ENCODE measurements at places on chromosomes 2 and 18.

DNA sequence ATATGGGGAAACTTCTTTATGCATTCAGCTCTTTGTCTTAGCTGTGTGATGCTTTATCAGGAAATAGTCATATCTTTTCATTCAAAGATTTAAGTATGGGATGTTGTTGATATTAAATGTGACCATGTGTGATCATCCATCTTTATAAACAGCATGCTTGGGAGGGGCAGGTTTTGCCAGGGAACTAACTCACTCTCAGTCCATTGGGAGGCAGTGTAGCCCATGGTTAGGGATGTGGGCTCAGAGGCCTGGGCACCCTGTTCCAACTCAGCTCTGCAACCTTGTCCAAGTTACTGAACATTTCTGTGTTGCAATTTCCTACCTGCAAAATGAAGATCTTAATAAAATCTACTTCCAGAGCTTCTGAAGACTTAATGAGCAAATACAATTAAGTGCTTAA lies 92.0 kb upstream of the BCL2L11 start:
- DNase-seq: peak; percentile 46

GRCh38 chr2:52429740-52430139 lies 1337.9 kb upstream of the CHAC2 start:
- DNase-seq: no peak

- DNase-seq: no peak
Measured at GRCh38 chr2:27256855-27257454, 5.9 kb downstream of the SLC30A3 start.

DNA sequence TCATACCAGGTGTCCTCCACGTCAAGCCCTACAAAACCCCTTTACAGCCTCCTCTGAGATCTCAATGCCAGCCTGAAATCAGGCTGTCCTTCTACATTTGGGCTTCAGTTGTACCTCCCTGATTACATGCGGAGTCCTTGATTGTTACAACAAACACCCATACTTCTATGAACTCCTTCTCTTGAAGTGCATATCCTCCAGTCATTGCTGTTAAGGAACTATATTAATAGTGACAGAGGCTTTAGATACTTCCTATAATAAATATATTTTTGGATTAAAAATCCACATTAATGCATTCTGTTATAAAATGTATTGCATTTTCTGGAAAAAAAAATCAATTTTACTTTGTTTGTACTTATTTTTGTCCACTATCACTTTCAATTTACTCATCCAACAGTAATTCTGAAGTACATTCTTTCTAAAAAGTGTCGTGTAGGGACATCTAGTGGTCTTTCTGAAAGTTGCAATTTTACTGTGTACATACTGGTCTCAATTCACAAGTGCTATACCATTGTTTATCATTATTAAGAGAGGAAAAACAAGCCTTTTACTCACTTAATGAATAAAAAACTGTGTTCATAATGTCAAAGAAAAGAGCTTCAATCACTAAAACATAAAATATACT lies 316.4 kb downstream of the DSEL start:
- DNase-seq: peak; percentile 13

GRCh38 chr2:64327510-64328414 lies 126.2 kb upstream of the LGALSL start:
- DNase-seq: peak; percentile 43

DNA sequence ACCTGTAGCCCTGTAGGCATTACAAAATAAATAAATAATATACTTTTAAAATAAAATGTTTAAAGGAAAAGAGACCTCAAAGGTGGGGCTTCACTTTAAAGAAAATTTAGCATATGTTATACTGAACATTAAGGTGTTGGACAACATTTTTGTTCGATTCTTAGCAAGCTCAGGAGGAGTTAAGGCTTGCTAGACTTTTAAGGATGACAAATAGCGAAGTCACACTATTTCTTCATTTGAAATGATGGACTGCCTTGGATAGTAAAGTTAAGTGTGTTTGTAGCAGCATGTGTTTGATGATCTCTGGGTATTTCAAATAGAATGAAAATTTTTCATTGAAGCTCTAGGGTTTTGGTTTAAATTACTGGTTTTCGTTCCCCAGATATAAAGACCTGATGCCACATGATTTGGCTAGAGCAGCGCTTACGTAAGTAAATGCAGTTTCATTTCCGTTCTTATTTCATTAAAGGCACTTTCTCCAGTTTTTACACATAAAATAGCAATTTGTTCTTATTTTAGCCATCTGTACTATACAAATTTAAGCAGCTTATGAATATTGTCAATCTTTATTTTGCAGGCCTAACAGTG lies 24.9 kb downstream of the HADHB start:
- no peak for DNase-seq

- no peak for DNase-seq
Measured at GRCh38 chr2:142954493-142954892, 77.0 kb downstream of the KYNU start.

- DNase-seq: no peak
Measured at GRCh38 chr2:235267251-235267650, 226.6 kb upstream of the AGAP1 start.

GRCh38 chr2:69065735-69066336 lies 52.9 kb downstream of the ANTXR1 start:
- no peak for DNase-seq

DNA sequence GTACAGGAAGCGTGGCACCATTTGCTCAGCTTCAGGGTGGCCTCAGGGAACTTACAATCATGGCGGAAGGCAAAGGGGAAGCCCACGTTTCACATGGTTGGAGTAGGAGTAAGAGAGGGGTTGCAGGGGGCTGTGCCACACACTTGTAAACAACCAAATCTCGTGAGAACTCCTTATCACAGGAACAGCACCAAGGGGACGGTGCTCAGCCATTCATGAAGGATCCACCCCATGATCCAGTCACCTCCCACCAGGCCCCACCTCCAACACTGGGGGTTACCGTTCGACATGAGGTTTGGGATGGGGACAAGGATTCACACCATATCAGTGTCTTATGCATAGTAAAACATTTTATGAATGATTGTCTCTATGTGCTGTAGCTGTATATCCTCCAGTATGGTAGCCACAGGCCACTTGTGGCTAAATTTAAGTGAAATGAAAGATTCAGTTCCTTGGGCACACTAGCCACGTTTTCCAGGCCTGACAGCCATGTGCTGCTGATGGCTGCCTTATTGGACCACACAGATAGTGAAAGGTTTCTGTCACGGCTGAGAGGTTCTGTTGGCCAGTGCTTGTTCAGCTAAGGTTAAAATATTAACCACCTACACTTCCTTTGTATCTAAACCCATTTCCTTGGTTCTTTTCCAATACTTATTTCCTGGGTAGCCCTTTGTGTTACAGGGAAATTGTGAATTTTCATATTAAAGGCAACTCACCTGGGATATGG lies 77.3 kb downstream of the AGAP1 start:
- no peak for DNase-seq

DNA sequence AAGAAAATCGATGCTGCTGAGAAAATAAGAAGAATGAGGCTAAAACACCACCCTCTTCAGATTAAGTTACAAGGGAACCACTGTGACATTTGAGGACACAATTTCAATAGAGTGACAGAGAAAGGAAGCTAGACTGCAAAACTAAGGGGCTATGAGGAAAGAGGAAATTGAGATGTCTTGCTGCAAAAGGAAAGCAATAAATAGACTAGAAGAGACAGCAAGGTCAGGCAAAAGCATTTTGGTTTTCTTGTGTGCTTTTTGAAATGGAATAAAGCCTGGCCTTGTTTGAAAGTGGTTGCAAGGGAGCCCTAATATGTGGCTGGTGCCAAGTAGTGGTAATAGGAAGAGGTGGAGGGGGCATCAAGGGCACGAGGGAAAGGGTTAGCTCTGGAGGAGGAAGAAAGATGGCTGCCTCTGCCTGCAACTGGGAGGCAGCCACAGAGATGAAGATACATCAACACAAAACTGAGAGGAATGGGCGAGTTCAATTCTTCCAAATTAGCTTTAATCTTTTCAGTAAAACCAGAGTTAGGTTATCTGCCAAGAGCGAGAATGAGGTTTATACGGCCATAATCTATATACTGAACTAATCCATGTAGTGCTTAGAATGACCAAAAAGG lies 1.2 kb upstream of the MRO start:
- no peak for DNase-seq

GRCh38 chr18:23609390-23610023 lies 23.2 kb upstream of the NPC1 start:
- DNase-seq: no peak

DNA sequence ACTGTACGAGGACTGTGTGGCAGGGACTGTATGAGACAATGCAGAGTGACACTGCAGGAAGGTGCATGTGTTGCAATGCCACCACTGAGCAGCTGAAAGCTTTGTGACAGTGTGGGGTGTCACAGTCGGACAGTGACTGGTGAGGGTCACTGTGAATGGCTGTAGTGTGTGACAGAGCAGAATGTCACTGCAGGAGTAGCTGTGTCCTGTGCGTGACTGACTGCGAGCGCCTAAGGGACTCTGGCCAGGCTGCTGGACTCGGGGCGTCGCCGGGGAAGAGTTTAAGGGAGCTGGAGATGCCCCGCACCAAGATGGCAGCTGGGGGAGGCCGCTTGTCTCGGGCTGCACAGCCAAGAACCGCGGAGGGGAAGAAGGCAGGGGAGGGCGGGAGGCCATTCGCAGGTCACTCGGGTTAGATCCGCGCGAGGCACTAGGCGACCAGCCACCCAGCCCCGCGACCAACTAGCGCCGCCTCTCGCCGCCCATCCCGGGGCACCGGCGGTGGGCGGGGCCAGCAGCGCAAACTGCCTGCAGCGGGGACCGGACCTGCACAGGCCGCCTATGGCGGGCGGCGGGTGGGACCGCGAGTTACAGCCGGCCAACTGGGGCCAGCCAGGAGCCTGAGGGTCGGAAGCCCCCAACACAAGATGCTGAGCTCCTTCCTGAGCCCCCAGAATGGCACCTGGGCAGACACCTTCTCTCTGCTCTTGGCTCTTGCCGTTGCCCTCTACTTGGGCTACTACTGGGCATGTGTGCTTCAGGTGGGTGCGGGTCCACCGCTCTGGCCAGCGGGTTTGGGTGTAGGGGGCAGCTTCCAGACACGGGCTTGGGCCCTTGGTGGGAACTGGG lies at the start of gene ABHD1:
TSS of gene ABHD1 (plus strand) at position 514 of the 849 bp plus-strand sequence. CDS start at position 648, 134 bp downstream.
- peak; percentile 57 for DNase-seq

- no peak for DNase-seq
Measured at GRCh38 chr2:102116630-102117471, 25.7 kb upstream of the IL1R1 start.

- no peak for DNase-seq
Measured at GRCh38 chr2:24272907-24273306, 87.4 kb downstream of the ITSN2 start.

DNA sequence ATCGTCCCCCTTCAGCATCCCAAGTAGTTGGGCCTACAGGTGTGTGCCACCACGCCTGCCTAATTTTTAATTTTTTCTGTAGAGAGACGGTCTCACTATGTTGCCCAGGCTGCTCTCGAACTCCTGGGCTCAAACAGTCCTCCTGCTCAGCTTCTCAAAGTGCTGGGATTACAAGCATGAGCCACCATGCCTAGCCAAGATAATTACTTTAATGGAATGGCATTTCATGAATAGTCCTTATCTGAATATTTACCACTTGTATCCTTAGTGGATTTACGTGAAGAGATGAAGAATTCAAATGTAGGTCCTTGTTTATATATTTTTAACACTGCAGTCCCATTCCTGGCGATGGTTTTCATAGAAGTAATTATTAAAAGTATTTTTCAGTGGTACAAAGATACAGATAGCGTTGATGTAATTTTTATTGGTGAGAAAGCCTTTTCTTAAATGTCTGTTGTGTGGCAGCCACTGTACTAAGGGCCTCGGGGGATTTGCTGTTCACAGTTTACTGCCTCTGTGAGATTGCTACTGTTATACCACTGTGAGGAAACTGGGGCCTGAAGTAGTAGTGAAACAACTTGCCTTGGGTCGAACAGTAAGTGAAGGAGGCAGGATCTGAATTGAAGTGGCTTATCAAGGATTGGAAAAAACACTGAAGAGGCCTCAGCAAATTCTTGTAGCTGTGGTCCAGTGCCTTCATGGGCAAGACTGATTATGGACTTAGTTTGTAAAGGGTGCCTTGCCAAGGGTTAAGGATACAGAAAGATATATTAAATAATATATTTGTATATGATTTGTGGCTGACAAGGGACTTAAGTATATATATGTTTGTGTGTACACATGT lies 151.2 kb downstream of the PRPF40A start:
- DNase-seq: no peak

- no peak for DNase-seq
Measured at GRCh38 chr2:42030200-42030759, 17.5 kb upstream of the PKDCC start.

DNA sequence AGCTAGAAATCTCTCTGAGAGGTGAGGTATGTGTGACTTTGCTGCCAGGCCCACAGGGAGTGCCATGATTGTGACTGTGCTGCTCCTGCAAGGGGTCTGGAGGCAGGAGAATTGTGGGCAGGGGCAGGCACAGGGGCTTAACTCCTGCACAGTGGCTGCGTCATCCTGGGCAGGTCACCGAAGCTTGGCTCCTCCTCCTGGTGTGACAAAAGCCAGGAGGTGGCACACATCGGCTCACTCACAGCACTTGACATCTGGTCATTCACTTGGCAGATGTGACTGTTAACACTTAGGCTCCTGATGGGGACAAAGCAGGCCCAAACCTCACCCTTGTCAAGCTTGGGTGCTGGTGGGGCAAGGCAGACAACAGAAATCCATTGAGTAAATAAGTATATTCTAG lies 36.4 kb upstream of the GLI2 start:
- DNase-seq: no peak

GRCh38 chr2:189421644-189422043 lies 19.6 kb upstream of the WDR75 start:
- DNase-seq: no peak

DNA sequence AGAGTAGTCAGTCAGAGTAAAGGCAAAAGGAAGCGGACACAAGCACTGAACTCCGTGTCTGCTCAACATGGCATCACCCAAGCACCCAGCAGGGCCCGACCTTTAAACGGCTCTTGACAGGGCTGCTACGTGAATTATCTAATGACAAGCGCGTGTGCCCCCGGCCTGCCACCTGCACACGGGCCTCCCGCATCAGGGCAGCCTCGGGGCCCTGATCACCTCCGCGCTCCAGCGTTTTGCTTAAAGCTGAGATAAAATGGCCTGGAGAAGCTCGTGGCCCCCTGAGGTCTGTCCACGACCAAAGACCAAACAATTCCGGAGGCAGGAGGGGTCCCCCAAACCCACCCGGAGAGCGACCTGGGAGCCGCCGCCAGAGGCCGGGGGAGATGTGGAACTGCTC lies 376 bp downstream of the NDUFA10 start:
- no peak for DNase-seq

DNA sequence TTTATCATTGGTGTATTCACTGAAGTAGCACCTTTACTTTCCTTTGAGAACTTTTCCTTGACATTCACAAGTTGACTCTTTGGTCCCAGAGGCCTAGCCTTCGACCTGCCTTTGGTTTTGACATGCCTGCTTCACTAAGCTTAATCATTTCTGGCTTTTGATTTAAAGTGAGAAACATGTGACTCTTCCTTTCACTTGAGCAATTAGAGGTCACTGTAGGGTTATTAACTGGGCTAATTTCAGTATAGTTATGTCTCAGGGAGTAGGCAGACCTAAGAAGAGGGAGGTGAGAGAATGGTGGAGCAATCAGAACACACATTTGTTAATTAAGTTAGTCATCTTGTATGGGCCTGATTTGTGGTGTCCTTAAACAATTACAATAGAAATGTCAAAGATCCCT lies 1040.7 kb upstream of the SLC39A10 start:
- DNase-seq: no peak

GRCh38 chr2:120174963-120175581 lies 48.1 kb downstream of the TMEM185B start:
- peak; percentile 32 for DNase-seq
